ENCODE measurements at places on chromosomes 5 and 9. TPM values are rescaled to one million over a fixed set of nuclear protein-coding genes. Genes with fewer than 3 reads are reported as not detected.

Gene FAM200C
- total RNA-seq, result 6.9 TPM

Gene PCDHA10
- total RNA-seq, result 12.2 TPM

Gene DAB2IP
- 42.8 TPM for total RNA-seq

Gene GABBR2
- 0.50 TPM for total RNA-seq

GRCh38 chr9:83281306-83282255 lies 218.6 kb upstream of the RASEF start:
- H3K27me3 ChIP-seq, result no peaks in the 10 kb centered on the region
- peaks cover 11% of the 10 kb centered on the region for H3K4me1 ChIP-seq
- DNase-seq, result no peak
- peaks cover 3% of the 10 kb centered on the region for H3K36me3 ChIP-seq

DNA sequence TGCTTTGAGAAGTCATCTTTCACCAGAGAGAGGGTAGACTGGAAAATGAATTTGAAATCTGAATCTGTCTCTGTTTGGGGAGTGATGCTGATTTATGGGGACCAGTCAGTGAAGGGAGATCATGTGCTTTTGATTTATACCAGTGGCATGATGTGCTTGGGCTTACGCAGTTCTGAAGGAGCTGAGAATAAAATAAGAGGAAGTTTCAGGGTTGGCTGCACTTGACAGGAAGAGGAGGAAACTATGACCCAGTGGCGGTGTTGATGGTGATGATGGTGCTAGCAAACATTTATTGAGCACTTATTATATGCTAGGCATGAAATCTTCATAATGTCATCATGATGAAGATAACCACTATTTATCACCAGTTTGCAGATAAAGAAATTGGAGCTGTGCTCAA lies 136.4 kb upstream of the GLRA1 start:
- no peak for DNase-seq
- H3K27ac ChIP-seq, result no peak overlapping the region
- H3K36me3 ChIP-seq, result no peaks in the 10 kb centered on the region
- H3K4me3 ChIP-seq, result no peak overlapping the region

Gene ZNF483
- total RNA-seq, result 84.5 TPM

Gene WNT8A
- not detected for total RNA-seq

GRCh38 chr9:109316207-109316640 lies 4.6 kb downstream of the EPB41L4B start:
- no peak overlapping the region for H3K4me3 ChIP-seq
- peaks cover under 1% of the 10 kb centered on the region for H3K27me3 ChIP-seq
- peaks cover 68% of the 10 kb centered on the region for H3K4me1 ChIP-seq

Gene PCSK1
- total RNA-seq, result 2.7 TPM

DNA sequence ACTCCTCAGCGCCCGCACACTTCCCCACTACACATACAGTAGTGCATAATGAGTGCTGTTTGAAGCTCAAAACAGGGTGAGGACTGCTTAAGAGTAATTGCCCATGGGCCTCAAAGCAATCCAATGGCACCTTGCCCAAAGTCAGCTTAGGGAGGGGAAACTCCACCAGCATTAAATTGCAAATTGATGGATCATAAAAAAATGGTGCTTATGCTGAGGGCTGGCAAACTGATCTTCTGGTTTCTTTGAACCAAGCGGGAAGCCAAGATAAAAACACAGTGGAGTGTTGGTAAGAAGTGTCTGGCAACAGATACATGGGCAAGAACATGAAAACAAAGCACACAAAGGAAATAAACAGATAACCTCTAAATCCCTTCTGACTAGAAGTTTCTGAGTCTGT lies 28.0 kb downstream of the TLE1 start:
- H3K36me3 ChIP-seq, result peaks cover 5% of the 10 kb centered on the region
- H3K4me1 ChIP-seq, result peaks cover 78% of the 10 kb centered on the region
- H3K27me3 ChIP-seq, result no peaks in the 10 kb centered on the region
- H3K27ac ChIP-seq, result peak overlapping the region; percentile 39
- H3K4me3 ChIP-seq, result no peak overlapping the region

DNA sequence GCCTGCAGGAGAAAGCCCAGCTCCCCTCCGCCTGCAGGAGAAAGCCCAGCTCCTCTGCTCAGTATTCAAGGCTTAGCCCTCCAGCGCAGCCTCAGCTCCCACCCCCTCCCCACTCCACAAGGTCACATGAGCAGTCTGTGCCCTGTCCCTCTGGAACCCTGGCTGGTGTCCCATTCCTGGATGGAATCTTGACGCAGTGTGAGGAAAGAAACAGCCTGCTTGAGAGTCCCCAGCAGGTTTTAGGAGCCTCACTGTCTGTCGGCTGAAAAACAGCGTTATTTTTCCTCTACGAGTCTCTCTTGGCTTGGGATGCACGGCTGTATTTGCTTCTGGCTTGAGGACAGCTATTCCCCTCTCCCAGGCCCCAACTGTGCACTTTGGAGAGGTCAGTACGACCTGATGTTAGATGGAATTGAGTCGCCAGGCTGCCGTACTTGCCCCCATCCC lies 210.1 kb upstream of the TRIM32 start:
- no peak overlapping the region for H3K27ac ChIP-seq
- no peaks in the 10 kb centered on the region for H3K36me3 ChIP-seq
- no peak overlapping the region for H3K4me3 ChIP-seq
- H3K4me1 ChIP-seq, result peaks cover 18% of the 10 kb centered on the region
- no peaks in the 10 kb centered on the region for H3K27me3 ChIP-seq
- no peak for DNase-seq

DNA sequence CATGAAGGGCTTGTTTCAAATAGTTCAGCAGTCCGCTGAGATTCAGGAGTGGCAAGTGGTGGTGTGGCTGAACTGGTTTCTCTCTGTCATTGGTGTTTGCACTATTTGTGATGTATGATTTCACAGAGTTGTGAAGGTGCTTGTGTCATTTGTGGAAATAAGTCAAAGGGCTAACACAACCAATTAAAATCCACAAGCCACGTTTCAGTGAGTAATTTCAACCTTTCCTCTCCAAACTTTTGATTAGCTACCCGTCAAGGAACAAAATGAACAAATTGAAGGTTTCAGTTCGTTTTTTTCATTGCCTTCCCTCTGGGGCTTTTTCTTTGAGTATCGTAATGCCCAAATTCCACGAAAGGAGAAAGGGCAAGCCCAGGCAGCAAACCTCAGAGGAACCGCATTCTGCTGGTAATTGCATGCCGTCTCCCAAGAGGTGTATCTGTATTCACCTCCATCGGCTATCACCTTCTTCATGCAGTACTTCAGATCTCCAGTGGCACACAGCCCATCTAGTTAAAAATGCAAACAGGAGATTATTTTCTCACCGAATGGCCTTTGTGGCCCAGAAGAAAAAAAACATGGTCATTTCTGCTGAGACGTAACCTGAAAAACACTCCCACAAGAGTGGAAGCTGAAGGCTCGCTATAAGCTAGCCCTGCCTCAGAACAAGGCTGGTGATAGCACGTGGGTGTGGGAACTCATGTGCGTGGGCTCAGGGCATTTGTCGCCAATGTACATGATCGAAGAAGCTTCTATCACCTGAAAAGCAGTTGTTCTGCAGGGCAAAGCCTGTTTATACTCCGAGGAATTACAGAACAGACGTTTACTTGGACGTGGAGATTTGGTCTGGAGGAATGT lies 197.1 kb downstream of the NR3C1 start:
- H3K36me3 ChIP-seq, result no peaks in the 10 kb centered on the region
- peaks cover 4% of the 10 kb centered on the region for H3K4me1 ChIP-seq
- DNase-seq, result no peak
- no peak overlapping the region for H3K27ac ChIP-seq

Gene RUSC2
- total RNA-seq, result 5.6 TPM

- peaks cover 8% of the 10 kb centered on the region for H3K4me1 ChIP-seq
- no peak for DNase-seq
- H3K4me3 ChIP-seq, result peak overlapping the region; percentile 81
Measured at GRCh38 chr9:127915801-127916719, 781 bp downstream of the ST6GALNAC4 start.

Gene ESM1
- total RNA-seq, result not detected

DNA sequence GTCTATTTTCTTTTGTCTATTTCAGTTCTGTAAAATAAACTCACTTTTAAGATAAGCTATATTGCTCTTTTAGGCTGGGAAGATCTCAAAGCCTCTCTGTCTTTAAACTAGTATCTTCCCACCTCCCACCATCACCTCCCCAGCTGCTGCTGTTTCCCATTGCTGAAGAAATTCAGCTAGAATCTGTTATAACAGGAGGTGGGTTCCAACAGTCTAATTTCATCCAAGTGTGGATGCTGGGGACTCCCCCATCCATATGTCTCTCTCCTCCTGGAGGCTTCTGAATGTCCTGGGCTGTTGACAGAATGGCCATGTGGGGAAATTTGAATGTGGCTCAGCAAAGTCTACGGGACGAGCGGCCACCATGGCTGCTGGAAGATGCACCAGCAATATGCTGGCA lies 301.0 kb downstream of the RASEF start:
- H3K4me3 ChIP-seq, result no peak overlapping the region
- DNase-seq, result no peak
- 0 out of 2 replicates have a peak, but pooled peaks cover 4% of the 10 kb centered on the region for H3K36me3 ChIP-seq
- H3K4me1 ChIP-seq, result peaks cover 9% of the 10 kb centered on the region

Gene GRXCR2
- not detected for total RNA-seq

Gene PLEKHG4B
- total RNA-seq, result 54.8 TPM

Gene PCDHGB1
- total RNA-seq, result 8.9 TPM

DNA sequence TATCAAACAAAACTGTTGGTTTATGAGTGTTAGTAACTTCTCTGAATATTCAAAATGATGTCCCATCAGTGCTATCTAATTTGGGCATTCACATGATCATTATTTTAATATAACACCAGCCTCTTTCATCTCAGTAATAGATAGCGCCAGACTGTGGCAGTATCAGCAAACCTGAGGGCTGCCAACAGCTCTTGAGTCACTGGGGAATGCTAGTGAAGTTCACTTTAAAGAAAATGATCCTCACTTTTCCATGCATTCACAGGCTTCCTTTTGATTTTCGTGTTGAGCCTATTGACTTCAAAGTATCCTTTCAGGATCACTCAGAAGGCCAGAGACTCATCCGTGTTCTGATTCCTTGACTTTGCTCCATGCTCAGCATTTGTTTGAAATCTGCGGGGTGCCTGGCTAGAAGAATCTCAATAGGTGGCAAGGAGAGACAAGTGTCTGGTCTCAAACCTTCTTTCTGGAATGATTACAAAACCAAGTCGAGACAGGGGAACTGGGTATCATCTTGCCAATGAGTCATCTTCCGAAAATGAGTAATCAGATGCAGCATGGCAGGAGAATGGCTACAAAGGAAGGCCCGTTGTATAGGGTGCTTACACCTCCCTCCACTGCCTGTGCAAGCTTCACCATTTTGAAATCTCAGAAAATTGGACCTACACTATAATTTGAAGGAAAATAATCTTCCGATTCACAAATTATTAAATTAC lies 509.1 kb downstream of the RASEF start:
- no peak overlapping the region for H3K4me3 ChIP-seq
- H3K36me3 ChIP-seq, result no peaks in the 10 kb centered on the region
- no peaks in the 10 kb centered on the region for H3K4me1 ChIP-seq
- no peaks in the 10 kb centered on the region for H3K27me3 ChIP-seq

- no peaks in the 10 kb centered on the region for H3K4me1 ChIP-seq
- no peaks in the 10 kb centered on the region for H3K36me3 ChIP-seq
- no peak overlapping the region for H3K4me3 ChIP-seq
- H3K27me3 ChIP-seq, result no peaks in the 10 kb centered on the region
- no peak overlapping the region for H3K27ac ChIP-seq
Measured at GRCh38 chr9:93254806-93255493, 71.0 kb downstream of the WNK2 start.

Measured in GM23338 (cell line).